NCI-H1417 (cell line): ENCODE measurements at places on chromosomes 2 and 18.
A peak's percentile ranks its signal among the peaks of the same experiment; 100 is the strongest.

DNA sequence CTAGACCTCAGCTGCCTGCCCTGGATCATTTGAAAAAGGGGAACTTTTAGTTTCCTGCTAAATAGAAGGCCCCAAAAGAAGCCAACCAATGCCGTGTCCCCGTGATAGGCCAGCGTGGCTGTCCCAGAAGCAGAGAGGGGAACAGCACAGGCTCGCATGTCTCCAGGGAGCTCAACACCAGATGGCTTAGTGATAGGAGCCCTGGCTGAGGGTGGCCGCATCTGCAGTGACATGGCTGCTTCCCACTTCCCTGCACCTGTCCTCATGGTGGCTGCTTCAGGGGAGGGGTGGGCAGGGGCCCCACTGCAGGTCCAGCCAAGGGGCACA, 79.6 kb downstream of the MBP start:
- DNase-seq = no peak

DNA sequence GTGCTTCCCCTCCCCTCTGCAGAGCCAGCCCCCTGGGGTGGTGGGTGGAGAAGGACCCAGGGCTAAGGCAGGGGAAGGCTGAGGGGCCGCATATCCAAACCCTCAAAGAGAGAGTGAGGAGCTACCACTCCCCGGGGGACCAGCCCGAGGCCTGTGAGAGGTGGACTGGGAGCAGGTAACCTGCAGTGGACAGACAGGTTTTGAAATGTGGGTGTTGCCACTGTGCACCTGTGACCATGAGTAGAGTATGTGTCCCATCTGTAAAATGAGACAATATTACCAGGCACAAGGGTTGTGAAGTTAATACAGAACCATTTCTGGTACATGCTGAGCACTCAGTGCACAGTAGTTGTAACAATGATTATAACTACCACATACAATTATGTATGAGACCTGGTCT, 51.2 kb upstream of the POMC start:
- DNase-seq = no peak

GRCh38 chr18:33495278-33495677, 54.8 kb upstream of the CCDC178 start:
- peak; percentile 20 for DNase-seq

DNA sequence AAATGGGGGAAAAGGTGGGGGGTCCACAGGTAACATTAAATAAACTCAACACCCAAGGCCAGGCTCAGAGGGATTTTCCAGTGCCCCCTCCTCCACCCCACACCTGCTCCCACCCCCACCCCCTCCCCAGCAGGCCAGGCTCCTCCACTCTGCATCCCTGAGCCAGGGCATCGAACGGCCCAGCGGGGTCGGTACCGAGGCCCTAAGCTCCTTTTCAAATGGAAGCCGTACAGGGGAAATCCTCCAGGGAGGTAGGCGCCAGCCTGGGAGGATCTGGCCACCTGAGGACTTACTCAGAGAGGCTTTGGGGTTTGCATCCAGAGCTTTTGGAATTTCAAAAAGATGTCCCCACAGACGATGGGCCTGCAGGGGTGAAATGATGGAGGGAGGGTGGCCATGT, 46.5 kb downstream of the ZFP36L2 start:
- DNase-seq = no peak

- DNase-seq = no peak
Observed at GRCh38 chr2:36002941-36003340, 352.6 kb upstream of the CRIM1 start.

GRCh38 chr18:10669441-10670100, 143.7 kb downstream of the NAPG start:
- no peak for DNase-seq

DNA sequence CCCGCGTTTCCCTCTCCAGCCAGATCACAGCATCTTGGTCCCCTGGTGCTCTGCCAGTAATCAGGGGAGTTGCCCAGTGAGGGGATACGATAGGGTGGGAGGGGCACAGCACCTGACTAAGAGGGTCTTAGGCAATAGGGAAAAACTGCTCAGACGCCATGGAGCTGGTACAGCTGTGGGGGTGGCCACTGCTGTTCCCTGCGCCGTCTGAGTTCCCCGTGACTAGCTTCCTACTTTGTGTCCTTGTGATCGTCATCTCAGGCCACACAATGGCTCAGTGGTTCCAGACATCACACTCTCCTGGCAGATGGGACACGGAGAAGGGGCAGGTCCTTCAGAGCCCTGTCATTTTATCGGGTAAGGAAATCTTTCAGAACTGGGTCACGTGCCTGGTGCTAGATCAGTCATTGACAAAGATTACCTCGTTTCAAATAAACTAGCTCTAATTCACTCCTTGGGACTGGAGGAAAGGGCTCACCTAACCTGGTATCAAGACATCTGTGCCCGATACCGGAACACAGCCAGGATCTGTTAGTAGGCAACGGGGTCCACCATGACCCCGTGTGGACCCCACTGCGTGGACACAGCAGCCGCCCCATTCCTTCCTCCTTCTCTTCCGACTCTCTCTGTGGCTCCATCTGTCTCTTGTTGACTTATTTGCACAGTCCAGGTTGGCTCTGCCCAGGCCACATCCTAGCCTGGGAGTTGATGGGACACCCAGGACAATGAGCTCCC, 101.6 kb downstream of the PTGR3 start:
- DNase-seq = no peak

- DNase-seq = no peak
Observed at GRCh38 chr2:223269386-223269785, 217.4 kb downstream of the KCNE4 start.

DNA sequence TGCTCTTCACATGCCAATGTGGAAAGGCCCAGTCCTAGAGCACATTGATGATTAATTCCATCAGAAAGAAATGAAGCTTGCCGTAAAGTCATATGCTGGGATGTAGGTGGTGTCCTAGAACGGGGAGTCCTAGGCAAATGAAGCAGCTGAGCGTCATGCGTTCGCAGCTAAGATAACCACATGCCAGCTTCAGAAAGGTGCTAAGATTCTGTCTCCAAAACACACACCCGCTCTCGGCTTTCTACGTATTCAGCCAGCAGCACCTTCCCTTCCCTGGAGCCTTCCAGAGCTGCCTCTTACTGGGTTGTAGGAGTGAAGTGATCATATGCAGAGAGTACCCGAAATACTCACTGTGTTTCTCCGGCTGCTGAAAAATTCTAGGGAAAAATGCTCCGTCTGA, 421.6 kb upstream of the ID2 start:
- no peak for DNase-seq

DNA sequence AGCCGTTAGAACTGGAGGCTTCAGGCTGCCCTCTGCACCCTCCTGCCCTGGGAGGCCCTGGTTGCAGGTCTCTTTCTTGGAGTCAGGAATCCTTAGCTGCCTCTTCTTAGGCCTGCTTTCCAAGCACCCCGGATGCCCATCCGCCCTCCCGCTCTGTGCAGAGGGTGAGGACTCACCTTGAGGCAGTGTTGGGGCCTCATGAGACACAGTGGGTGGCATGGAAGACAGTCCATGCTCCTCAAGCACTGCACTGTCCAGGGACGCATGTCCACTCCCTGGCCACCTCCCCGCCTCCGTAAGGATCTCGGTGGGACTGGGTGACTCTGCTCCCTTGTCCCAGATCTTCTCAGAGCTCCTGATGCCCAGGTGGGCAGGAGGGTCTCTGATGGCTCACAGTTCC, 5.7 kb upstream of the TRAF3IP1 start:
- no peak for DNase-seq

DNA sequence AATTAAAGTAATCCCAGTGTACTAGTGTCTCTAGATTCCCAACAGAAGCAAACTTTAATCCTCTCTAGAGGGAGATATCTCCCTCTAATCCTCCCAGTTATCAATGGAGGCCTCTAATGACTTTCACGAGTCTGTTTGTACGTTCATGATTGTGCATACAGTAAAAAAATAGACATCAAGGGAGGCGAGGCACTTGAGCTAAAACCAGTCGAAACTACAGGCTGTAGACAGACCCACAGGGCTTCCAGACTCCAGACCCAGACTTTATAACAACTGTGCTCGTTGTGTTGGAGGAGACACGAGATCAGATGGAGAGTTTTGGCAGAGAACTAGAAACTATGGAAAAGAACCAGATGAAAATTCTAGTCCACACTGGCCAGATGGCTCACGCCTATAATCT, 7.0 kb downstream of the DGKD start:
- no peak for DNase-seq

DNA sequence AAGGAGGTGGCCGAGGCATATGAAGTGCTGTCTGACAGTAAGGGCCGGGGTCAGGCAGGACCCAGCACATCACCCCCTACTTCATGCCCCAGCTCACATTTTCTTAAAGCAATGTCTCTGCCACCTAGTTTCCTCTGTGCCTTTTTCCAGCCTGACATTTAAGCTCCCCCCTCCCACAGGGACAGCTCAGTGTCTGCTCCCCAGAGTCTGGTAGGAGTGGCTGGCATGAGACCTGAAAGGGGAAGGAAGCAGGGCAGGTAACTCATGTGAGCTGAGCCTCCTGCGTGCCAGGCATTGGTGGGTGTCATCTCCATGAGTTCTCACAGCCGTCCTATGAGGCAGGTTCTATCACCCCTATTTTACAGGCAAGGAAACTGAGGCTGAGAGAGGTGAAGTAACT, 1.5 kb downstream of the DNAJB2 start:
- no peak for DNase-seq

GRCh38 chr2:147502711-147503290, 342.0 kb upstream of the ACVR2A start:
- no peak for DNase-seq

DNA sequence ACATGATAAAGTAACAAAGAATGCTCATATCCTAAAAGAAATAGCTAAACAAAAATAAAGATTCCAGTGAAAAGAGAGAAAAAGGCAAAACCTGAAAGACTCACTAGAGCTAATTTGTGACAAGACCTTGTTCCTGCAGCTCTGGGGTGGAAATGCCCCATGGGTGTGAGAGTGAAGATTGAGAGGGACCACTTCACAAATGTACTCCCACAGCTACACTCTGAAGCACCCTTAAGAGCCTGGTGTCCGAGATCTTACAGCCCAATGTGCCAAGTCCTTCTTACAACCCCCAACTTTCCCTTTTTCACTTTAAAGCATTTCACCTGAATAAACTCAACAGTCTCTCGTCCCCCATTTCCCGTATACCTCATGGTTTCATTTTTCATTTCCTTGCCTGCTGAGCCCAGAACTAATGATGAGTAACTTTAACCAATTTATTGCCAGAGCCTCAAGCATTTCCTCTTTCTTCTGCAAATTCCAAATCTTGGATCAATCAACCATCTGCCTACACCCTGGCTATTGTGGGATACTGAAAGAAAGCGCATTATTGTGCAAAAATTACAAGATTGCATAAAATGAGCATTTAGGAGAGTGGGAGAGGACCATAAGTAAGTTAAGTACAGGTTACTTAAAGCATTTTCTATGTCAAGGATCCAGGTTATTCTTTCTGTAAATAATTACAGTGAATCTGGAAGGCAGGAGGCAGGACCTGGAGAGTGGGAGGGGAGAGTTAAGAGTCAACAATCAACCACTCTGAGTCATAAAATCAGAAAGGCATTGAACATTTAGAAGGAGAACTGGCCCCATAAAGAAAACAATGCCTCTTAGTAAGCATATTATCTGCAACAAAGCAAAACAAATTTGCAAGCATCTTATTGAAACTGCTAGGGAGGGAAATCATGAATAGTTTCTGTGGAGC, 804.4 kb upstream of the CELF4 start:
- DNase-seq = peak; percentile 11

GRCh38 chr18:8396254-8396653, 213.0 kb upstream of the RAB12 start:
- DNase-seq = no peak

- no peak for DNase-seq
Observed at GRCh38 chr2:86623043-86623493, 597 bp downstream of the RNF103 start.

- DNase-seq = no peak
Observed at GRCh38 chr2:39492095-39492590, 55.1 kb upstream of the MAP4K3 start.

DNA sequence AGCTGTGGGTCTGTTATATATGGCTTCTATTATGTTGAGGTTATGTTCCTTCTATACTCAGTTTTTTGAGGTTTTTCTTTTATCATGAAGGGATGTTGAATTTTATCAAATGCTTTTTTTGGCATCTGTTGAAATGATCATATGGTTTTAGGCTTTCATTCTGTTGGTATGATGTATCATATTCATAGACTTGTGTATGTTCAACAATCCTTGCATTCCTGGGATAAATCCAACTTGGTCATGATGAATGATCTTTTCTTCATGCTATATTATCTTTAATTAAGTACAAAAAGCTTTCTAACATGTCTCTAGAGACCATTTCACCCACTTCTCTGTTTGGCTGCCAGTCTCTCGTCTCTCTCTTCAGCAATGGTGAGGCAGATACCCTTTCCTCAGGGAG, 54.2 kb downstream of the MDH1 start:
- DNase-seq = no peak

DNA sequence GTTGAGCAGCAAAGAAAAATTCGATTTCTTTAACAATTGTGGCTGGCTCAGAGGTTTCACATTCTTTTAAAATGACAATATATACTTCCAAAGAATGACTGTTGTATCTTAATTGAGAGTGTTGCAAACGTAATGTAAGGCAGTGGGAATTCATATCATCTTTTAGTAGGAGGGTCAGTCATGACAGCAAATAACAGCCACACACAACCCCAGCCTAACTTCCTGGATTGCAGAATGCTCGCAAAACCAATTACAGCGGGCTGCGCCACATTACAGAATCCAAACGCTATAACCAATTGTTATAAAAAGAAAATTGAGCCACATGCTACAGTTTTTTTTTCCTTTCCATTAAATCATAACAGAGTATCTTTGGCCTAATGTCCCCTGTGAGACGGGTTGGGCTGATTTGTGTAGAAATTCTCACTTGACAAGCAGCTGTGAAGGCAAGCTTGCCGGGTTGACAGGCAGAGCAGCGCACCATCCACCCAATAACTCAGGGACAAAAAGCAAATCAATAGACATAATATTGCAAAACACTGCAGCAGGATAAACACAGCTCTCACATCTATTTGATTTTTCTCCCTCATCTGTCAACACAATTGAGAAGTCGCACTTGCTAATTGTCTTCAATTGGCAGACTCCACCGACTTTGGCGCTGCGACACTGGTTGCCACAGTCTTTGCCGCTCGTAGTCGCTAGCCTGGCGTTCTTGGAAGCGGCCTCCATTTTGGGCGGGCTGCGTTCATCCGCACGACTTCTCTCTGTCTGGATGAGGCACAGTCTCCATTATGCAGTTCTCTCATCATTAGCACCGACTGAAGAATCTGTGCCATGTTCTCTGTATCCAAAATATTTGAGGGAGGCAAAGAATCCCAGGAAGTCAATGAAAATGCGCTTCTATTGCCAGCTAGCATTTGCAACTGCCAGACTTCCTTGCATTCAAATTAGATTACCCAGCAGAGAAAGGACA, 95.0 kb upstream of the CCDC68 start:
- DNase-seq = no peak

GRCh38 chr2:176285321-176285720, 16.1 kb downstream of the MTX2 start:
- DNase-seq = no peak
